ENCODE measurements at places on chromosomes 7 and 10. TPM values are rescaled to one million over a fixed set of nuclear protein-coding genes. Genes with fewer than 3 reads are reported as not detected.

GRCh38 chr7:17722798-17723197 lies 217.5 kb downstream of the SNX13 start:
- no peak for DNase-seq

- peak; percentile 84 for DNase-seq
Measured at GRCh38 chr7:133053321-133053891, 28.5 kb downstream of the CHCHD3 start.

DNA sequence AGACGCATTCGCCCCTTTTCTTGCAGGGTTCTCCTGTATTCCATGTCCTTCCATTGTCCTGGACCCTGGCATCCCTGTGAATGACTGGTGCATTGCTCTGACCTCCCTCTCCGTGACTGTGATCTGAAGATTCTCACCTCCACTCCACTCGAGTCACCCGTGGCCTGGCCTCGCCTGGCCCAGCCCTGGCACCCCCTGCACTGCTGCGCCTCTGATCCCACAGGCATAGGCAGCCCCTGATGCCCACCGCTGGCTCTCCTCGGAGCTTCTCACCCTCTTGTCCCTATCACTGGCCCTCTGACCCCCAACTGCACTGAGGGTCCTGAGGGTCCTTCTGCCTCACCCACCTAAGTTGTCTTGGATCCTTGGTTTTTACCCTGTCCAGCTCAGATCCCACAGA lies 2.2 kb upstream of the MMP21 start:
- no peak for DNase-seq

GRCh38 chr7:157436763-157437480 lies 100.1 kb downstream of the DNAJB6 start:
- no peak for DNase-seq

DNA sequence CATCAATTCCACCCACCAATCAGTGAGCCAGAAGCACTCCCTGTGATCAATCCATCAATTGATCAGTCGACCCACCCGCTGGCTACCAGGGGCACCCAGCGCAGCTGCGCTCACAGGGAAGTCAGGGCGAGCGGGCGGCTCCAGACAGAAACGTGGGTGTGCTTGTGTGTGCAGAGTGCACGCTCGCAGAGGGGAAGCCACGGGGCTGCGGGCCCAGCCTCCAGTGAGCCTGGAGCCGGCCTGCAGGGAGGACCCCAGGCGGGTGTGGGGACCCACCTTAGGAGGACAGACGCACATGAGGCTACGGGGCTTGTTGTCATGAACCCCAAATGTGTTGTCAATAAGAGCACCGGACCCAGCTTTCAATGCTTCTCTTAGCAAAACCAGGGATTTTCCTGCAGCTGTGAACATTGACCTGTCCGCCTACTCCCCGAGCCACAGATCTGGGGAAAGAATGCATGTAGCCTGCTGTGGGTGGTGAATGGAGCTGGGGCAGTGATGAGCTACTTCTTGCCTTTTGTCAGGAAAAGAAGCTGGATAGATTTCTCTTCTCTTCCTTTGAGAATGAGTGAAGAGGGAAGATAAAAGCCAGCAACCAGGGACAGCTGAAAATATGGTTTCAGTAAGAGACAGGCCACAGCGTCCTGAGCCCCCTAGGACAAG lies 497.8 kb downstream of the DNAJB6 start:
- no peak for DNase-seq

GRCh38 chr10:118481871-118482270 lies 113.6 kb downstream of the PRLHR start:
- DNase-seq, result no peak

DNA sequence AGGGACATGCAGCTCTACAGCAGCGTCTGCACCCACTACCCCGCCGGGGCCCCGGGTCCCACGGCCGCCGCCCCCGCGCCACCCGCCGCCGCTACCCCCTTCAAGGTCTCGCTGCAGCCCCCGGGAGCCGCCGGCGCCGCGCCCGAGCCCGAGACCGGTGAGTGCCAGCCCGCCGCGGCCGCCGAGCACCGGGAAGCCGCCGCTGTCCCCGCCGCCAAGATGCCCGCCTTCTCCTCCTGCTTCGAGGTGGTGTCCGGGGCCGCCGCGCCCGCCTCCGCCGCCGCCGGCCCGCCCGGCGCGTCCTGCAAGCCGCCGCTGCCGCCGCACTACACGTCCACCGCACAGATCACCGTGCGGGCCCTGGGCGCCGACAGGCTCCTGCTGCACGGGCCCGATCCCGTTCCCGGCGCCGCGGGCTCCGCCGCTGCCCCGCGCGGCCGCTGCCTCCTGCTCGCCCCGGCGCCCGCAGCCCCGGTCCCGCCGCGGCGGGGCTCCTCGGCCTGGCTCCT lies 631 bp downstream of the OTUD1 start:
- DNase-seq, result no peak

AKR1C3 gene
- polyA plus RNA-seq, result 10.7 TPM

DNA sequence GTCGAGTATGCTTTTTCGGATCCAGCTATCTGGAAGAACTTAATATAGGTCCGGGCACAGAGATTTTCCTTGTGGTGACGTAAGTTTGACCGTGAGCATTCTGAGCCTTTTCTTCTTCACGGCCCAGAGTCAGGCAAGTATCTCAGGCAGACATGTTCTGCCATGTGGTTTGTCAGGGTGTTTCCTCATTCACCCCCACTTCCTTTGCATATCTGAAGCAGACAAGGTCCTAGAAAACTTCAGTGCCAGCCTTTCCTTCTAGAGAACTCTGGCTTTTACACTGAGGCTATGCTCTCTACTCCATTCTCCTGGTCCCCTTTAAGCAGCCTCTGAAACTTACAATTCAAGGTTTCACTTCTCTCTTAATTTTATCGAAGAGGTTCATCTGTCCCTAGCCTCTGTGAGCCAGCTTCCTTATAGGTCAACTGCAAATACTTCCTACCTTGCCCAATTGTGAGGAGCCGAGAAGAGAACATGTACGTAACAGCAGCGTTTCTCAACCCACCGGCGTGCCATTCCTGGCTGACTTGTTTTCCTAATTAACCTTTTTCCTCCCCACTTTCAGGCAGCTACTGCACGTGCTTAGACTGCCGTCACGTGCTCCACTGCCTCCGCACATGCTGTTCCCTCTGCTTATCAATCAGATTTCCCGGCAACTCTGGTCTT lies 47.3 kb downstream of the CDCA7L start:
- no peak for DNase-seq

DNA sequence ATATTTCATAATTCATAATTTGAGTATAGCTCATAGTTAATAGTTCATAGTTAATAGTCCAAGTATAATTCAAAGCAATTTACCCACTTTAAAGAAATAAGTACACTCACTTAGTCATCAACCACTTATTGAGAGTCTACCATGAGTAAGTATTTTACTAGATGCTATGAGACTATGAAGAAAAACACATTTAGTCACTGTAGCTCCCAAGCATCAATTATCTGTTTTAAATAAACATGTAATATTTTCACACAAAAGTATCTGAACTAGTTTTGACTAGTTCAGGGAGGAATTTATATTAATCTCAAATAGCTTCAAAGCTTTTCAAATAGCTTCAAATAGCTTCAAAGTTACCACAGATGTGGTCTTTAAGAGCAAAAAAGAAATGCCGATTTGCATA lies 119.2 kb downstream of the ANK3 start:
- DNase-seq, result no peak

- peak; percentile 46 for DNase-seq
Measured at GRCh38 chr10:109889867-109890266, 33.4 kb downstream of the XPNPEP1 start.

OR6V1 gene
- polyA plus RNA-seq, result not detected

HMX2 gene
- polyA plus RNA-seq, result not detected

- no peak for DNase-seq
Measured at GRCh38 chr10:70206762-70207161, 26.5 kb downstream of the PPA1 start.

DNA sequence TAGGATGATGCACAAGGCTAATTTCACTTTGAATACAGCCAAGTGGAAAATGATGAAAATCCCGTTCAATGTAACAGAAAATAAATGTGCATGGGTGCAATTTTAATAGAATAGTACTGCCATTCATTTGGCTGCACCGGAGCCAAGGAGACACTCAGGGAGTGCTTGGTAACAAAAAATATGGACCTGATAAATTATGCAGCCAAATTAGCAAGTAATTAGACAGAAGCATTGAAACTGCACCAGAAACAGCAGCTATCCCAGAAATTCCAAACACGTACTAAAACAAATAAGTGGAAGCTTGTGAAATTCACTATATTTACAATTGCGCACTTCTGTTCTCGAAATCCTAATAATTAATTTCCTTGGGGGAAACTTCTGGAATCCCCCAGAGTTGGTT lies 31.5 kb downstream of the ST8SIA6 start:
- DNase-seq, result no peak

Data from AG04450 (cell line).